ENCODE measurements at places on chromosomes 2 and 18.

GRCh38 chr18:11064106-11064505, 85.3 kb downstream of the PIEZO2 start:
- no peak for DNase-seq

DNA sequence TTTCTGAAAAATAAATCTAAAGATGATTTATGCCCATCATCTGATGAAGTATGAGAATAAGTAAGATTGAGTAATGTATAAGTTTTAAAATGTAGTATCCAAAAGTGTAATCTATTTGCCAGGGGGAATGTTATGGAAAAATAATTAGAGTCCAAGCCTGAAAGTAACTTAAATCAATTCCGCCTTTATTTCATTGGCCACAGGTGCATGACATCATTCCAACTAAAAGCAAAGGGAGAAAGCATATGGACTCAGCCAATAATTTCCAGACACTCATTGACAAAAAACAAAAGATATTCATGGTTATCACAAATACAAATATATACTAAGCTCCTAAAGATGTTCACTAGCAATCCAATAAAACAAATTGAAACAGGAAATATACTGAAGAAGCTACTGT, 752.6 kb upstream of the TMEFF2 start:
- no peak for DNase-seq

DNA sequence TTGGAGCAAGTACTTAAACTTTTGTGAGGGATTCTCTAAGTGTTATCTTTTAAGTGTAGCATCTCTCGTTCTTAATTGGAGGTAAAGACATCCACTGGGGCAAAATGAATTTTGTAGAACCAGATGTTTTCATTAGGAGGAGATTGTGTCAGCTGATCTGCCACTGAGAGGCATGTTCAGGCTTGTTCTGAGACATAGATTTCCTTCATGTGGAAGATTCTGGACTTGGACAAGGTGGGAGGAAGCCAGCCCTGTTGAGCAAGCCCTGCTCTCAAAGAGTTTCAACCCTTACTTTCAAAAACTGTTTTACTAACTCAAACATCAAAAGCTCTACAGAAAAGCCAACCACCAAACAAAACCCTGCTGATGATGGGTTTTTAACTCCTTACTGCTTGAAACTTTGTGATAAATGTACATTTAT, 6.5 kb downstream of the MAP4K4 start:
- DNase-seq: peak; percentile 73

DNA sequence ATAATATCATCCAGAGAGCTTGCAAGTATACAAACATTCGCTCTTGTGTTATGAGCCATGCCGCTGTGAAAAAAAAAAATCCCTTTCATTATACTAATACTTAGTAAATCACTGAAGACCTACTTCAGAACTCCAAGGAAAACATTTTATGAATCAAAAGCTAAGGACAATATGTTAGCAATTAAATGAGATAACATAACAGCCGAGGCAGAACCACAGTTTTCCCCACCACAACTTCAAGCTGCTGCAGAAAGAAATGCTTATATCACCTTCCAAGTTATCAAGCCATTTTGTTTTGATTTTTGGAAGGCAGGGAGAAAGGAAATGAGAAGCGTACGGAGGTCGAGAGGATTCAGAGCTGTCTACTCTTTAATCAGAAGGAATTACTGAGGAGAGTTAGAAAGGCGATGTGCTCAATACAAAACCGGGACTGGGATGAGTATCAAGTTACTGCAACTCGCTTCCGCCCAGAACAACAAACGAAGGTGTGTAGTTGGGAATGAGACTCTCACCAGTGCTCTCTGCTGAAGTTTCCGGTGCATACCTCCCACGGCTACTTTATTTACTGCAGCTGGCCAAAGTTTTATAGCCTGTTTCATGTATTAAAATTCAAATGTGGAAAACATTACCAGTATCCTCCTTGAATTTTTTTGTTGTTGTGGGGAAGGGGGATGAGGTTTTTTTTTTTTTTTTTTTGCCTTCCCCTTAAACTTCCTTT, 292.2 kb upstream of the CCDC68 start:
- DNase-seq: no peak

- no peak for DNase-seq
Observed at GRCh38 chr2:135991861-135992260, 6.4 kb upstream of the DARS1 start.

DNA sequence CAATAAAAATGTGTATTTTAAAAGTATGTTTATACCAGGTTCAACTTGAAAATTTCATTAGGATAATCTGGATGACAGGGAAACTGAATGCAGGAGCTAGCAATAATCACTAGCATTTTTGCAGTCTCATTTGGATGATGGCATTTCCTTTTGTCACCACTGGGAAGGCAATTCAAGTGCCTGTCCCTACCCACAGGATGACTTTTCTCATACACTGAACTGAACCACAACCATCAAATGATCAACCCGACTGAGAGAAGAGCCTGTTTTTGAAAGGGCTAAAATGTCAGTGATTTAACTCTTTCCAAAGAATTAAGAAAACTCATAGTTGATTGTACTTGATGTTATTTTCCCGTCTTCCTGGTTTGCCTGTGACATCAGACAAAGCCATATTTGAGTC, 115.0 kb downstream of the FAM124B start:
- DNase-seq: no peak

DNA sequence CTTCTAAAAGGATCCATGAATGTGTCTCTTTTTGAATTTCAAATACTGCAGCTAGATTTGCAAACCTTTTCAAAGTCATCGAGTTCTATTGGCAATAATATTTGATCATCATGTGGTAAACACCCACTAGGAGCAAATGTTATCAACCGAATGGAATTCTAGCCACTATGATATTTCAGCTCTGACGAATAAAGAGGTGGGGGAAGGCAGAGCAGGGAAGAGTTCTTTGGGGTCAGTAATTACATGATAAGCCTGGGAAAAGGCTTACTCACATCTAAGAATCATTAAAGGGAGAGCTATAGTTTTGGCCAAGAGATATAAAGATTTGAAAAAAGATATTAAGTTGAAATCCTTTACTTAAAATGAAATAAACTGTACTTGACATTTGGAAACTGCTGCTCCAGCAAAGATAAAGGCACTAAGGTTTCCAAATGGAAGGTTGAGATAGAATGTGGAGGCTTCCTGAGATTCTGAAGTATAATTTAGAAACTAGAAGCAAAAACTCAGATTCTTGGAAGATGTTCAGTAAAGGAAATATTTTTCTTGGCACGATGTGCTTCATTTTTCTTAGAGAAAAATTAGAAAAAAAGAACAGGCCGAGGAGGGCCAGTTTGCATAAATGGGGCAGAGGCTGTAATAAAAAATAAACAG, 104.7 kb upstream of the ARHGAP28 start:
- peak; percentile 67 for DNase-seq
